ENCODE measurements at places on chromosomes 12 and 14. TPM values are rescaled to one million over a fixed set of nuclear protein-coding genes. Genes with fewer than 3 reads are reported as not detected.

The FAR2 gene
- 5.4 TPM for total RNA-seq

The TMPRSS12 gene
- total RNA-seq: not detected

The SIX6 gene
- total RNA-seq: not detected

The KTN1 gene
- total RNA-seq: 135 TPM

The GTF2A1 gene
- 42.7 TPM for total RNA-seq

The LRRIQ1 gene
- total RNA-seq: not detected

The PAH gene
- total RNA-seq: not detected

The MBD6 gene
- total RNA-seq: 66.8 TPM

The AKAP5 gene
- total RNA-seq: 1.1 TPM

The POTEM gene
- not detected for total RNA-seq

The CLEC7A gene
- total RNA-seq: 0.17 TPM

The OR11H7 gene
- total RNA-seq: not detected

The TMEM121 gene
- 11.7 TPM for total RNA-seq

The A2M gene
- total RNA-seq: not detected

GRCh38 chr12:40963751-40964150 is 224.4 kb upstream of the PDZRN4 start:
- no peak for DNase-seq

GRCh38 chr12:107547389-107547788 is 138.2 kb upstream of the PWP1 start:
- DNase-seq: no peak

- no peak for DNase-seq
Measured at GRCh38 chr14:66624336-66624937, 116.5 kb downstream of the GPHN start.

DNA sequence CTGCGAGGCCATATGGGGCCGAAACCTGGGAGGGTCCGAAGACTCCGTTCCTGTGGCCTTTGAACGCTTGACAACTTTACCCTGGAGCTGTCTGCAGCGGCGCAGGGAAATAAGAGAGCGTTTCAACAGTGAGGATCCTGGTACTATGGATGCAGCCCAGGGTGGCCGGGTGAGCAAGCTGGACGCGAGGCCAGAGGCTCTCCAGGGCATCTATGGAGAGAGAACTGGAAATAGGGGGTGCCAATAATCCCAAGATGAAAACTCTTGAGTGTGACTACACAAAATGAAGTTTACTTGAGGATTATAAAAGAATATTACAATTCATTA is 1.1 kb upstream of the ABCC9 start:
- no peak for DNase-seq

DNA sequence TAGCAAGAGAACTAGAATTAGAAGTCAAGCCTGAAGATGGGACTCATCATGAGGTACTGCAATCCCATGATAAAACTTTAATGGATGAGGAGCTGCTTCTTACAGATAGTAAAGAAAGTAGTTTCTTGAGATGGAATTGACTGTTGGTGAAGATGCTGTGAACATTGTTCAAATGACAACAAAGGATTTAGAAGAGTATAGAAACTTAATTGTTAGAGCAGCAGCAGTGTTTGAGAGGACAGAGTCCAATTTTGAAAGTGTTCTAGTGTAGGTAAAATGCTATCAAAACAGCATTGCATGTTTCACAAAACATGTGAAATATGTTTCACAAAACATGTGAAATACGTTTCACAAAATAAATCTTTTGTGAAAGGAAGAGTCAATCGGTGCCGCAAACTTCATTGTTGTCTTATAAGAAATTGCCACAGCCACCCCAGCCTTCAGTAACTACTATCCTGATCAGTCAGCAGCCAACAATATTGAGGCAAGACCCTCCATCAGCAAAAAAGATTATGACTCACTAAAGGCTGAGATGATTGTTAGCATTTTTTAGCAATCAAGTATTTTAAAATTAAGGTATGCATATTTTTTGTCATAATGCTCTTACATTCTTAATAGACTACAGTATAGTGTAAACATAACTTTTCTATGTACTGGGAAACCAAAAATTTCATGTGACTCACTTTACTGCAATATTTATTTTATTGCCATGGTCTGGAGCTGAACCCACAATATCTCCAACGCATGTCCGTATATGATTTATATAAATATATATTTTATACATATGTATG is 173.4 kb upstream of the BMP4 start:
- DNase-seq: no peak

DNA sequence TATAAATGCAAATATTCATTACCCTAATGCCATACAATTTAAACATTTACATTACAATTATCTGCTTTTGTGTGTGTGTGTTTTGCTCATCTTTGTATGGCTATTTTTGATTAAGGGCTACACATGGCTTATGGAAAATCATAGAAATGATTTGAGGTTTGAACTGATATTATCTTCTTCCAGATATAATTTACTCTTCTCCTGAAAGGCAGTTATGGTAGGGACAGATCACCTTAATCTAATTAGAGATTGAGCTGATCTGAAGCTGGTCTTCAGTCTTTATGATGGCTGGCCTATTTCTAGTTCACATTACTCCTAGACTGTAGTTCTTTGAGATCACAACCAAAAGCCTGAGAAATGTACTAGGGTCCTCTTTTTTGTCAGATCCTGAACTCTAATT is 15.6 kb downstream of the ABHD12B start:
- no peak for DNase-seq

DNA sequence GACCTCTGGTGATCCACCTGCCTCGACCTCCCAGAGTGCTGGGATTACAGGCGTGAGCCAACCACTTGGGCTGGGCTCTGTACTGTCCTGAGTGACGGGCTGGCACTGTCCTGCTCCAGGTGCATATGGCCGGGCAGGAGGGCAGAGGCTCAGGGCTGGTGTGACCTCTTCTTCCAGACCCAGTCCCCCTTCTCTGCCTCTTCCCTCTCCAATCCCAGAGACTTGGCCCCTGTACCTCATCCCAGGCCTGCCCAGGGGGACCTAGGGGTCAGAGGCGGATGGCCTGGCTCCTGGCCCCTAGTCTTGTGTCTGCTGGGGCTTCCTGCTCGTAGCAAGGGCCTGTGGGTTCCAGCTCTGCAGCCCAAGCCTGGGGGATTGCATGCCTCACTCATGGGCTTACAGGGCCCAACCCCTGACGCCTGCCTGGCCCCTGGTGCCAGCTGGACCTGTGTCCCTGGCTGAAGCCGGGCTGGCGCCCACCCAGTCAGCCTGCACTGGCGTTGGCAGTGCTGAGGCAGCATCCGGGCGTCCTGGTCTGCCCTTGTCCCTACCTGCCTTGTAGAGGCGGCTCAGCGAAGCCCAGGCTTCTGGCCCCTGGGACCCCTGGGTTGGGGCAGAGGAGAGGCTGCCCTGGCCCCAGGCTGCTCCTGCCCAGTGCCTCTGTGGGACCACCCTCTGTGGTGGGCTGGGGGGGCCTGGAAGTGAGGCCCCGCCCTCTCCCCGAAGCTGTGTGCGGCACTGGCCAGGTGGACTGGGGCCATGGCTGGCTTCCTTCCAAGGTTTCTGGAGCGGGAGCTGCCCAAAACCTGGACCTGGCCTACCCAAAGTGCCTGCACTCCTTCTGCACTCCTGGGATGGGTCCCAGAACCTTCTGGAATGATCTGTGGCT is 4.3 kb downstream of the TEDC1 start:
- no peak for DNase-seq

DNA sequence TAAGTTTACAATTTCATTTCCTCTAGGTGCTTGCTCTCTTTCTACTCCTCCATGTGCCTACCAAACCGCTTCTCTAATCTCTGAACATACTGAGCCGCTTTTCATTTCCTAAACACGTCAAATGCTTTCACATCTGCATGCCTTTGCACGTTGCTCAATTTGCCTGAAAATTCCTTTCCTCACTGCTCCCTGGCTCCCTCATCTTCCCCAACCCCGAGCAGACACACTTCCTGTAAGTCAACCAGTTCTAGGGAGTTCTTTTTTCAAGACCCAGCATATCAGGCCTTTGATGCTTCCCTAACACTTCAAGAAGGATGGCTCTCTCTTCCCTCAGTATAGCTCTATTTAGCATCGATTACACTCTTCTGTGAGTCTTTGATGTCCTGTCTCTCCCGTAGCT is 50.3 kb downstream of the LMO3 start:
- no peak for DNase-seq

- DNase-seq: no peak
Measured at GRCh38 chr14:32707742-32708500, 230.8 kb upstream of the NPAS3 start.

GRCh38 chr12:84276215-84276614 is 636.4 kb downstream of the SLC6A15 start:
- DNase-seq: no peak

DNA sequence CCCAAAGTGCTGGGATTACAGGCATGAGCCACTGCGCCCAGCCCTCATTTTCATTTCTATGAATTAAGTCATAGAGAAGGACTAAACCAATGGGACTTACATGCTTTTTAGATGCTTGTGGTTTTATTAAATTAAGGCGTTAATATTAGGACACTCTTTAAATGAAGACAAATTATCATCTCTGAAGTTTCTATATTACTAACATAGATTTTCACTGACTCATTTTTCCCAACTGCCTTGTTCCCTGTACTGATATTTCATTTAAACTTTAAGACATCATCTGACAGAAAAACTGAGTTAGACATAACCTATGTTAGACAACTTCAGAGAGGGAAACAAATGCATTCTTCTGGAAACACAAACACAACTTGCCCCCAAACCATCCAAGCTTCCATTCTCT is 99.8 kb downstream of the BTG1 start:
- no peak for DNase-seq

GRCh38 chr12:46509135-46509534 is 136.6 kb upstream of the SLC38A2 start:
- no peak for DNase-seq

DNA sequence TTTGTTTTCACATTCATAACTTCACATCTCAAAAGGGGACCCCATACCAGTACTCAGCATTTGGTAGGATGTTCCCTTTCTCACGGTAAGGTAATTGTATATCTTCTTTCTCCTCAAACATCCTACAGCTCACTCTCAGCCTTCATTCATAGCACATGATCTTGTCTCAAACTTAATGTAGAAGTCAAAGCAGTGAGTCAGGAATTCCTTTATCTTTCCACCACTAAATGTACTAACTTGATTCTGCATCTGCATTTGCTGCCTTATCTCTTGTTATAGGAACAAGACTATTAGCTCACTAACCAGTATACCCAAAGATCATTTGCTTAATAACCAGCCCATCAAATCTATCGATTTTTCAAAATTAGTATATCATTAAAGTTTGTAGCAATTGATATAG is 22.9 kb downstream of the CPSF2 start:
- no peak for DNase-seq

- no peak for DNase-seq
Measured at GRCh38 chr12:3107071-3107583, 29.9 kb downstream of the TSPAN9 start.

GRCh38 chr14:47191700-47192099 is 483.7 kb downstream of the MDGA2 start:
- DNase-seq: no peak

DNA sequence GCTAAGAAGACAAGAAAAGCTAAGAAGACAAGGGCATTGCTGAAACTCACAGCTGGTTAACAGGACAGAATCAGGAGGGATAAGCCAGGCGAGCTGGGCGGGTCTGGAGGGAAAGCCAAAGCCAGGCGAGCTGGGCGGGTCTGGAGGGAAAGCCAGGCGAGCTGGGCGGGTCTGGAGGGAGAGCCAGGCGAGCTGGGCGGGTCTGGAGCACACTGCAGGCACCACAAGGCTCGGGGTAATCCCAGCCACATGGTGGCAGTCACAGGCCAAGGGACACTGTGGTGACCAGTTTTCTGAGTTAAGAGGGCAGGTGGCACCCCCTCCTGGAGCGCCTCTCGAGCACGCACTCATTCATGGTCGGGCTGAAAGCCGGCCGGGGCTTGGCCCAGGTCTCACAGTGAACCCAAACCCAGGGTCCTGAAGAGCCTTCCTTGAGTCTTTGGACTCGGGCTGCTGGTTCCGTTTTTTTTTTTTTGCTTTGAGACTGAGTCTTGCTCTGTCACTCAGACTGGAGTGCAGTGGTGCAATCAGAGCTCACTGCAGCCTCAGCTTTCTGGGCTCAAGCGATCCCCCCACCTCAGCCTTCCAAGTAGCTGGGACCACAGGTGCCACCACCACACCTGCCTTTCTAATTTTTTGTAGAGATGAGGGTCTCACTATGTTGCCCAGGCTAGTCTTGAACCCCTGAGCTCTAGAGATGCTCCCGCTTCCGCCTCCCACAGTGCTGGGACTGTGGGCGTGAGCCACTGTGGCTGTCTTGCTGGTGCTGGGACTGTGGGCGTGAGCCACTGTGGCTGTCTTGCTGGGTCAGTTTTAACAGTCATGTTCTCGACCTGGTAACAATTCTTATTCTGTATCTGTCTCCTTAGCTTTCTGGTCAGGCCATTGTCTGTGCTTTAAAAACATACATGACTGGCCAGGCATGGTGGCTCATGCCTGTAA is 40.2 kb downstream of the HSP90AA1 start:
- no peak for DNase-seq

GRCh38 chr12:6692888-6693287 is 3.7 kb upstream of the ZNF384 start:
- DNase-seq: no peak

GRCh38 chr12:11059784-11060183 is 2.3 kb downstream of the TAS2R46 start:
- no peak for DNase-seq

- DNase-seq: no peak
Measured at GRCh38 chr14:99035712-99036610, 236.0 kb downstream of the BCL11B start.

DNA sequence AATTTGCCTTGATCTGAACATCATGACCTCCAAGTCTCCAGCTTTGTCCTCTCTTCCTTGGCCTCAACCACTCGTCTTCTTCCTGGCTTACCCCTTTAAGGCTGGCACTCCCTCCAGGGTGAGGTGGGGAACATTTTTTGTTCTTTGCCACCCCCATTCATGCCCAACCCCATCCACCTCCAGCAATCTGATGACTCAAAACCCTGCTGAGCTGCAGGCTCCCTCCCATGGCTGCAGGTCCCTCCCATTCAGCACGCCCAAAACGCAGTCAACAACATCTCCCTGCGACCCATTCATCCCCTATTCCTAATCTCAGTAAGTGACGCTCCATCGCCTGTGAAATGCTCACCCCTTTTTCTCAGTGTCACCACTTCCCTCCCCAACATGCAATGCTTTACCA is 138.8 kb upstream of the PRMT8 start:
- no peak for DNase-seq

GRCh38 chr14:57652769-57653168 is 159.1 kb upstream of the CCDC198 start:
- no peak for DNase-seq

Data from activated T-helper 1 cell treated with anti-CD3 and anti-CD28 coated beads, Interleukin-12 subunit alpha, Interleukin-12 subunit beta, Interleukin-2, Interleukin-4 antibody, amounts not matched to agents 30 ng/mL and 10 ng/mL and 1 ng/mL, durations not matched to agents 14 hours and 24 hours and 36 hours (primary cell).